ENCODE measurements at places on chromosomes 1 and 21.
A peak's percentile ranks its signal among the peaks of the same experiment; 100 is the strongest.

- no peak for DNase-seq
Observed at GRCh38 chr1:174995121-174995520, 4.6 kb upstream of the CACYBP start.

GRCh38 chr1:43227143-43227764 is 42.5 kb upstream of the TMEM125 start:
- peak; percentile 72 for DNase-seq

- DNase-seq: no peak
Observed at GRCh38 chr1:117084231-117084630, 24.1 kb downstream of the TTF2 start.

GRCh38 chr1:1040004-1040991 is 20.4 kb downstream of the AGRN start:
- DNase-seq: peak; percentile 85

GRCh38 chr1:46274225-46275029 is 26.9 kb downstream of the RAD54L start:
- DNase-seq: no peak

- no peak for DNase-seq
Observed at GRCh38 chr21:23384679-23385078, 2222.6 kb downstream of the MRPL39 start.

DNA sequence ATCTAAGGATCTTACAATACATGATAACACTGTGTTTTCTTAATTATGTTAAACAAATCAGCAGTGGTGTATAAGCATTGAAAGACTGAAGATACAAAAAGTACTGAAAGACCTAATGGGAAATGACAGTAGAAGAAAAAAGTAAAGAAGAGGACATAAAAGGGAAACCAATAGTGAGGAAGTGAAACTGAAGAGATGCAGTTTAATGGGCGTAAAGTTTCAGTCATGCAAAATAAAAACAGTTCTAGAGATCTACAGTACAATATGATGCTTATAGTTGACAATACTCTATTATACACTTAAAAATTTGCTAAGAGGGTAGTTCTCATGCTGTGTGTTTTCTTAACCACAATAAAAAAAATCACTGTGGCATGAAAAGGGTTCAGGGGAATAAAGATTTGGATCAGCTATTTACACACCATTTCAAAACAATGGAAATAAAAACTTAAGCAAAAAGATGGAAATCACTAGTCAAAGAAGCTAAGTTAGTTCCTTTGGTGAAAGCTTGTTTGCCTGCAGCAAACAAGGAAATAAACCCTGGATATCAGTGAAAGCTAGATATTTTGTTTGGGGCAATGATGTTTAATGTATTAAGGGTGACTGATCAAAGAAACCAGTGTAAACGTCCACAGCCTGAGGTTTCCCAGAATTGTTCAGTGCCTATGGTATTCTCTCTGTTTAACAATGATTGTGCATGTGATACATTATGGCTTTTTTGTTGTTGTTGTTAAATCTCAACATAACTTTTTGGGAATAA is 1160.8 kb upstream of the ADGRL2 start:
- no peak for DNase-seq

GRCh38 chr21:16377857-16378256 is 648.1 kb downstream of the USP25 start:
- no peak for DNase-seq

DNA sequence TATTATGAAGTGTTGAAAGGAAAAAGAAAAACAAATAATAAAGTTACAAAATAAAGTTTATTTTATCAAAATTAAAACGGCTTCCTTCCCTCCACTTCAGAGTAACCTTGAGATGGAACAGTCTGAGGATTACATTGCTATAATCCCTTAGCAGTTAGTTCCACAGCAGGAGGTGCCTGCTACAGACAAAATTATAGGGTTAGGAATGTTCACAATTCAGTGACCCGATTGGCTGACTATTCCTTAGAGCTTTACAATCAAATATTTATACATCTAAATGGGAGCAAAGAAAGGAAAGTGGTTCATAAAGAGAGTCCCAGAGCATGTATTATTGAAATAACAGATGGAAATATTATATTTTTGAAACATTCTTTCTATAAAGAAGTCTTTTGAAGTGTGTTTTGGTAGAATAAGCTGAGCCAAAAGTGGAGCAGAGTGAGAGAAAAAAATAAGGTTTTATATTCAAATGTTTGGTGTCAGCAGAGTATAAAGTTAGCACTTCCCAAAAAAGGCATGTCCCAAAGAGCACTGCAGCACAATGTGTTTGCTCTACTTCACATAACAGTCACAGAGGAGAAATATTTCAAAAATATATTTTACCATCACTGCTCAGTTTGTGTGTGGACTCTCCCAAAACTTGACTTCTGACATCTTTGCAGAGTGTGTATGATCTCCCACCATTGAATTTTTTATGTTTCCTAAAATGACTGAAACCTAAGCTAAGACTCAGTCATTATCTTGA is 71.4 kb upstream of the GORAB start:
- peak; percentile 59 for DNase-seq

DNA sequence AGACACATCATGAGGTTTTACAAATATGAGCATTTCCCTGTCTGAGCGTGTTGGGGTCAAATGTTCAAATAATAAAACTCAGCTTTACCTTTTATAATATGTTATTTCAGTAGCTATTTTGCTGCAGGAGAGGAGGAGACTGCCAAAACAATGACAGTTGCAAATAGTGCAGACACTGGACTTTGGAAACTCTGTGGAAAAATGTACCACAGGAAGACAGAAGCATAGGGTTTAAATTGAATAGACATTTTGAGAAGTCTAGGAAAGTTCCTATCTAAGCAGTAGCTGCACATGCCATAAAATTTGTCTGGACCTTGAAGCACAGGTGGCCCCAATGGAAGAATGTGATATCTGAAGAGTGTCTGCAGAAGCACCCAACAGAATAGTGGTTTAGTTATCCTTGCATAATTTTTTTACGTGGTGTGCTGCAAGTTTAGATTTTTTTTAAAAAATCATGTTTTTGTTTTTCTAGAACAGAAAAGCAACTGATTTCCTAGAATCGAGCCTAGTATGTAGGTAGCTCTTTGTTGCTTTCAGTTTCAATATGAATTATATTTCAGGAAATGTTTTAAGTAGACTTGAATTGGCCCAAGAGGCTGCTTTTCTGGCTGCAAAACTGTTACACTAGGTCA is 14.0 kb upstream of the GBP5 start:
- DNase-seq: no peak

- no peak for DNase-seq
Observed at GRCh38 chr1:243638186-243638585, 211.9 kb downstream of the AKT3 start.

GRCh38 chr1:246383239-246383589 is 123.9 kb downstream of the SMYD3 start:
- no peak for DNase-seq

DNA sequence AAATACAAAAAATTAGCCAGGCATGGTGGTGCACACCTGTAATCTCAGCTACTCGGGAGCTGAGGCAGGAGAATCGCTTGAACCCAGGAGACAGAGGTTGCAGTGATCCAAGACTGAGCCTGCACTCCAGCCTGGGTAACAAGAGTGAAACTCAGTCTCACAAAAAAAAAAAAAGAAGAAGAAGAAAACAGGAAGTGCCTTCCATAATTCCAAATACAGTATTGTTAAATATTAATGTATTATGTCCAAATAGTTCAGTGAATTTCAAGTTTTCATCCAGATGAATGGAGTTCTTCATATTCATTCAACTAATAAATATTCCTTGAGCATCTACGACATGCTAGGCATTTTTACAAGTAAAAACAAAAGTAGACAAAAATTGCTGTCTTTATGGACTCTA is 33.3 kb downstream of the PLEKHO1 start:
- no peak for DNase-seq

DNA sequence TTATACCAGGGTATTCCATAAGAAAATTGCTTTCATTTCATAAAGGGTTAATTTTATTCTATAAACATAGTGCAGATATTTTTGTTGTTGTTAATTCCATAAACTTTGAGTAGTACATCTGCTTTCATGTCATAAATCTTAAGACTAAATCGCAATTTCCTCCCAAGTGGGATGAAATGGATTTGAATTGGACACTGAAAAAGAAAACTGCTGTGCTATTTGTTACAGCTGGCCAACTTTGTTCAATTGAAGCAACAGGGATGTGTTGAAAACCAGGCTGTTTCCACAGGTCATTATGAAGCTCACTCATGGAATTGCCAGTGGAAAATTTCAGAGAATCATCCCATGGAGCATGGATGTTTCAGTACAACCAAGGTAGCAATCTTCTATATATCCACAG is 252.5 kb upstream of the RGS18 start:
- no peak for DNase-seq

- peak; percentile 5 for DNase-seq
Observed at GRCh38 chr1:217569021-217569420, 61.9 kb downstream of the GPATCH2 start.

DNA sequence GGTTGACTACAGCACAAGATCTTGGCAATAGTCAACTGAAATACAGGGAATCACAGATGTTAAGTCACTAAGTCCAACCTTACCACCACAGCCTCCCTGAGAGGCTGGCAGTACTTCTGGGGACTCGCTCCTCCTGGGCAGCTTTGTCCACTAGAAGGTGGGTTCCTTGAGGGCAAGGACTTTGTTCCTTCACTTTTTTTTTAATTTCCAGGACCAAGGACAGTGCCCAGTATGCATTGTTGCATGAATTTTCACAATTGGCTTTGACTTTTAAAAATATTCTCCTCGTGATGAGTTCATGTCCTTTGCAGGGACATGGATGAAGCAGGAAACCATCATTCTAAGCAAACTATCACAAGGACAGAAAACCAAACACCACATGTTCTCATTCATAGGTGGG is 96.7 kb upstream of the IGSF21 start:
- DNase-seq: no peak

DNA sequence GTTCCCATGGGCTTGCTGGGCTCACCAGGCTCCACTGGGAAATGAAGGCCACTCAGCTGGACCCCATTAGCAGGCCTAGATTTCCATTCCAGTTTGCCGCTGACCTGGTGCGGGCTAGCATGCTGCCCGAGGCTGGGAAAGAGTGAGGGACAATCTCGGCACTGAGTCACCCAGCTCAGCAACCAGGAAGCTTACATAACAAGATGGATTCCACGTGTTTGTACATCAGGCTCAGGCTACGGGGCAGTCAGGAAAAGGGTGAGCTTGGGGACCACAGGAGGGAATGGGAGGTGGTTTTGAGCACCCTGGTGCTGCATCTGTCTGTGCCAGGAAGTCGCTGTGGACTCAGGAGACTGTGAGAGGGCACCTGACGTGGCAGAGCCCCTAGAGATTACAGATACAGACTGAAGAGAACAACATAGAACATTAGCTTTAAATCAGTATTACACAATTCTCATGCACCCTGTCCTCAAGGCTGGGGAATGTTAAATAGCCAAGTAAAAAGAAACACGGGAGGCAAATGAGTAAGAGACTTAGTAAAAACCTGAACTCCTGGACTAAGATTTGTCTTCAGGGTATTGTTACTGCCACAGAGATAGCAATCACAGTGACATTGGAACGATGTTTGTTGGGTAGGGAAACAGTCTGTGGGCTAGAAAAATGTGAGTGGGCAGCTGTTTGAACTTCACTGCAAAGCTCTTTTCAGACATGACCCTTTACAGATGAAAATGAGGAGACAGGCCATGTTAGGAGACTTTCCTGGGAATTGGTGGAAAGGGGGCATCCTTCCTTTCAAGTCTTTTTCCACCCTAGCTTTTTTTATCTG is 51.1 kb downstream of the GLUL start:
- DNase-seq: no peak

GRCh38 chr1:98034505-98034904 is 113.7 kb upstream of the DPYD start:
- peak; percentile 58 for DNase-seq

DNA sequence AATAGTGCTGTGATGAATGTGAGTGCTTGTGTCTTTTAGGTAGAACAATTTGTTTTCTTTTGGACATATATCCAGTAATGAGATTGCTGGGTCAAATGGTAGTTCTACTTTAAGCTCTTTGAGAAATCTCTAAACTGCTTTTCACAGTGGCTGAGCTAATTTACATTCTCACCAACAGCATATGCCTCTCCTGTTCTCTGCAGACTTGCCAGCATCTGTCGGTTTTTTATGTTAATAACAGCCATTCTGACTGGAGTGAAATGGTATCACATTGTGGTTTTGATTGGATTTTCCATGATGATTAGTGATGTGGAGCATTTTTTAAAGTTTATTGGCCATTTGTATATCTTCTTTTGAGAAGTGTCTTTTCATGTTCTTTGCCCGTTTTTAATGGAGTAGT is 647.3 kb upstream of the ADAMTS5 start:
- no peak for DNase-seq

- DNase-seq: no peak
Observed at GRCh38 chr1:93516164-93516563, 68.2 kb downstream of the FNBP1L start.

DNA sequence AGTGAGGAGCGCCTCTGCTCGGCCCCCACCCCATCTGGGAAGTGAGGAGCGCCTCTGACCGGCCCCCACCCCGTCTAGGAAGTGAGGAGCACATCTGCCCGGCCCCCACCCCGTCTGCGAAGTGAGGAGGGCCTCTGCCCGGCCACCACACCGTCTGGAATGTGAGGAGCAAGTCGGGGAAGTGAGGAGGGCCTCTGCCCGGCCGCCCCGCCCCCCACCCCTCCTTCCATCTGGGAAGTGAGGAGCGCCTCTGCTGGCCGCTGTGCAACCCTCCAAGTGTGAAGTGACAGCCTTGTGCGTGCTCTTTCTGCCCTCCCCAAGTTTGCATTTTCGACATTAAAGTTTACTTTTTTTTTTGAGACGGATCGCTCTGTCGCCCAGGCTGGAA is 5.1 kb upstream of the ZZZ3 start:
- DNase-seq: peak; percentile 38

DNA sequence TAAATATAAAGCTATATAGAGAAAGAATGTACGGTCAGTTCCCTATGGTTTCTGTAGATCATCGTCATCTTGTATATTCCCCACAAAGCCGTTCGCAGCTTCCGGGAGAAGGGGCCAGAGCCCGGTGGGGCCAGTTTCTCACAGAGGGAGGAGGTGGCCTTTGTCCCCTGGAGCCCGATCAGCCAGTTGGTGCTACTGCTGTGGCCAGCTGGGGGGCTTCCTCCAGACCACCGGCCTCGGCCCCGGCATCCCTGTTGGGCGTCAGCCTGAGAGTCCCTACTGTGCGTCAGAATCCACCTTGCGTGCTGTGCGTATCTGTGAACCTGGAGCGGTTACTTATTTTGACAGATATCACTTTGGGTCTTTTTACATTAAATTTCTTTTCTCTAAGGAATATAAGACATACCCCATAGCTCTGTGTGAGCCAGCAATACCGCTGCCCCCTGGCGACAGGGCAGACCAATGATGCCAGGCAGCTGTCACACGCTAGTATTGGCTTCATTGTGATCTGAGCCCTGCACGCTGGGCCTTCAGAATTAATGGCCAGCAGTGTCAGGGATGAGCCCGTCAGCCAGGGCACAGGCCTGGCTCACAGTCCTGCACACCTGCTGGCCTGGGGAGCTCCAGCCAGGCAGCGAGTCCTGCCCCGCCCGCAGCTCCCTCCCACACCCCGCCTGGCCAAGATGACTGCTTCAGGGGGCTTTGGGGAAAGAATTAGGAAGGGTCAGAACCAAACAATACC is 145.9 kb downstream of the PGBD5 start:
- DNase-seq: no peak

- DNase-seq: peak; percentile 42
Observed at GRCh38 chr1:7538033-7538432, 233.1 kb upstream of the VAMP3 start.
